ENCODE measurements at places on chromosomes 11 and 22. TPM values are rescaled to one million over a fixed set of nuclear protein-coding genes. Genes with fewer than 3 reads are reported as not detected.

- DNase-seq, result no peak
Measured at GRCh38 chr11:118673361-118674081, 5.9 kb downstream of the TREH start.

DNA sequence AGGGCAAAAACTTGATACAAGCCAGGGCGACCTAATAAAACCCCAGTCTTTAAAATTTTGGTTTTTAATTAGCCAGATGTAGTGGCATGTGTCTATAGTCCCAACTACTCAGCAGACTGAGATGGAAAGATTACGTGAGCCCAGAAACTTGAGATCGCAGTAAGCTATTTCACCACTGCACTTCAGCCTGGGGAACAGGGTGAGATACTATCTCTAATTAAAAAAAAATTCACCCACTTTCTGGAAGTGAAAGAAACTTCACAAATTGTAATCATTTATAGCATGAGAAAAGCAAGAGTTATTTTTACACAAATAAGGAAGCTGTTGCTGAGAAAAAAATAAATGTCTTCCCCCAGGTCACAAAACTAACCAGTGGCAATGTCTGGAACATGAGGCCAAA lies 882 bp upstream of the GLYATL2 start:
- no peak for DNase-seq

The FAM180B gene
- polyA plus RNA-seq, result not detected

The GLYATL2 gene
- polyA plus RNA-seq, result 1.2 TPM

DNA sequence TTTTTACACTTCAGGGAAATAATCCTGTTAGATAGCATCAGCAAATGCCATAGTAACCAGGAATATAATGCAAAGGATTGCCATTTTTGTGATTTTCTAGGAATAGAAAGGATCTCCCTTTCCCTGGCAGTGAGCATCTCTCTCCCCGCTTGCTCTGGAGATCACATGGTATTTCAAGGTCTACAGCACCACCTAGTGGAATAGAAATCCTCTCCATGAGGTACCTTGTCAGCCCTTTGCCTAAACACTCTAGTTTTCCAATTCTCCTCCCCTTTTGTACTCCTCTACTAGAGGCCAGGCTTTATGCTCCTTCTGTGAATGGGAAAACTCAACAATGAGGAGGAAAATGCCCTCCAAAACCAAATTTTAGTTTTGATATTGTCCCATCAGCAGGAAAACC lies 78.4 kb downstream of the XRRA1 start:
- DNase-seq, result peak; percentile 35

The ATXN10 gene
- 331 TPM for polyA plus RNA-seq

DNA sequence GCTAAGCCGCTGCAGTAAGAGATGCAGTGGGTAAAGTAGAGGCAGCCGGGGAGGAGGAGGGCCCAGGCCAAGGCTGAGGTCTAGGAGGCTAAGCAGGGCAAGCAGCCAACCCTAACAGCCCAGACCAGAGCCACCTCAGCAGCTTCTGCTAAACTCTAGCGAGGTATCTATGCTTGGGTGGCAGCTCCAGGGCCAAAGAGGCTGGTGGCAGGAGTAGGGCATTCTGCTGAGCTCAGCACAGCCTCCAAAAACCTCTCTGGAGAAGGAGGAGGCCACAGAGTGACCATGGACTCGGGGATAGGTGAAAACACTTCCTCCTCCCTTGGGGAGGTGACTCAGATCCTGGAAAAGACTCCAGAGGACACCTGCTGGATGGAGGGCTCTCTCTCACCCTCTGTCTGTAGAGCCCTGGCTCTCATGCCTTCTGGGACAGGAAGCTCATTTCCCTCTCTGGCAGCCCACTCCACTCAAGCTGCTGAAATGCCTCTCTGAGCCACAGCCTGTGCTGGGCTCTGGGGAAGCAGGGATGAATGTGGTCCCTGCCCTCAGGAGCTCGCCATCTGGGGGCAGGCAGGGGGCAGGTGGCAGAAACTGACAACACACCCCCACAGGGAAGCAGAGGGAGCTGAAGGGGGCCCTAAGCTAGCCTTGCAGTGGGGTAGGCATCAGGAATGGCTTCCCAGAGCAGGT lies 16.5 kb upstream of the TPBGL start:
- no peak for DNase-seq

DNA sequence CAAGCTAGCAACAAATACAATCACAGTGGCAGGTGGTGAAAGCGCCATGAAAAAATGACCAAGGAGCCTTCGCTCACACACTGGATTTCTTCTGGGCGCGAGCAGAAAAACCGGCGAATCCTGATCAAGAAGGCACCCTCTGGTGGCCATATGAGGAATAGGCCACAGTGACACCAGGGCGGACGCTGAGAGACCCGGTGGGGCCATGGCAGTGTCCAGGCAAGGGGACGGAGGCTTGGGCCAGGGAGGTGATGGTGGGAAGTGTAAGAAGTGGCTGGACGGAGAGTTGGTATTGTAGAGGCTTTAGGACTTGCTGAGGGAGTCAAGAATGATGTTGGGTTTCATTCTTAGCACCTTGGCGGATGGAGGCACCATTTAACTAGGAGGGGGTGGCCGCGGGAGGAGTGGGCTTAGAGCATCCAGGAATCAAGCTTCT lies 16.9 kb upstream of the RAC2 start:
- peak; percentile 56 for DNase-seq

The NUP50 gene
- polyA plus RNA-seq, result 17.4 TPM

The SLCO2B1 gene
- not detected for polyA plus RNA-seq

DNA sequence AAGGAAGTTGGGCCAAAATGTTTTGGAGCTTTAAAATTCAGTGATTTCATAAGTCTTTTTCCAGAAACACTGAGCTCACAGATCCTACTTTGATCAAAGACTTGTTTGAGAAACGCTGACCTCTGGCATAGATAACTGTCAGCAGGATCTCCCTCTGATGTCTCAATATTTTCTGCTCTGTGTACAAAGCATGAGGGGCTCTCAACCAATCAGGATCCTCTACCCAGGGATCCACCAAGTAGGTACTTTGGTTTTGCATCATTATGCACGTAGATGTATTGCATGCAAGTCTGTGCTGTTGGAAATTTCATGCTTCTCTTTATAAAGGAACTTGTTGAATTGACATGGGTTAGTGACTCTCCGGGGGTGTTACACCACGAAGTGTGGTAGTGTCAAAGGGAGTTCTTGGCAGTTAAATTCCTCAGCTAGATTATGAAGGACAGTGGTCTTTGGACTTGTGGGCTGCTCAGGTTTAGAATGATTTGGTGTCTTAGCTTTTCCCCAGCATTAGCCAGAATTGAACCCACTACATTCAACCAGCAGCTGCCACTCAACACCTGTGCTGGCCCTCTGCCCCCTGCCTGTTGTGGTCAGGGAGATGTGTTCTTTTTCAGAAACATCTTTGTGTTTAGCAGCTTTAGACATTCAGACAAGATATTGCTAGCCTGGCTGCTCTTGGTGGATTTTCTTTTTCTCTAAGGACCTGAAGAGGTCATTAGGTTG lies 1.7 kb upstream of the DIXDC1 start:
- peak; percentile 60 for DNase-seq

GRCh38 chr11:128146926-128147605 lies 440.3 kb downstream of the ETS1 start:
- peak; percentile 5 for DNase-seq

DNA sequence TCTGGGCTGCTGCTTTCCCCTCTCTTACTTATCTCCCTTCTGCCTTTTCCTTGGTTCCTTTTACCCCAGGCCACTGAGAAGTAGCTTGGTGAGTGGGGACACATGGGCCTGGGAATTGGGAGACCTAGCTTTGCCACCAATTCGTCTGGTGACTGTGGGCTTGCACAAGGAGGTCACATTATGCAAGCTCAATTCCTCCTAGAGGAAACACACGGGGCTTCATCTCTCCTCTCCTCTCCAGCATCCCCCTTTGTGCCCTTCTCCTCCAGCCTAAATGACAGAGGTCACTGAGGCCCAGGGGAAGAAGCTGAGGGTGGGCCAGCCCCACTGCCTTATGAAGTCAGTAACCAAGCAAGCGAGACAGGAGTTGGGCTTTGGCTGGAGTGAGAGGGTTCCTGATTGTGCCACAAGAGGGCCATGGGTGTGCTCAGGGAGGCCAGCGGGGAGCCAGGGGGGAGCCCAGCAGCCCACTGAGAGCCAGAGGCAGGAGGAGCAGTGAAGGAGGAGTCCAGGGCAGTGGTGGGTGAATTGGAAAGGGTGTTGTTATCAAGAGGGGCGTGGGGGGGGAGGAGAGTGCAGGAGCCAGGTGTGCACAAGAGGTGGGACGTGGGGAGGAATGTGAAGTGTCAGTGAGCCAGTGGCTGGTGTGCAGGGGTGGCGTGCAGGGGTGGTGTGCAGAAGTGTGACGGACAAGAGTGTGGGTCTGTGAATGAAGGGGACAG lies 2.0 kb downstream of the CLCF1 start:
- peak; percentile 43 for DNase-seq

The CD6 gene
- polyA plus RNA-seq, result not detected

The ATF4 gene
- polyA plus RNA-seq, result 412 TPM

GRCh38 chr11:131064373-131064991 lies 148.2 kb upstream of the SNX19 start:
- DNase-seq, result peak; percentile 69

The KRTAP5-10 gene
- not detected for polyA plus RNA-seq

The P2RX6 gene
- 0.84 TPM for polyA plus RNA-seq

The TCN2 gene
- 12.0 TPM for polyA plus RNA-seq

DNA sequence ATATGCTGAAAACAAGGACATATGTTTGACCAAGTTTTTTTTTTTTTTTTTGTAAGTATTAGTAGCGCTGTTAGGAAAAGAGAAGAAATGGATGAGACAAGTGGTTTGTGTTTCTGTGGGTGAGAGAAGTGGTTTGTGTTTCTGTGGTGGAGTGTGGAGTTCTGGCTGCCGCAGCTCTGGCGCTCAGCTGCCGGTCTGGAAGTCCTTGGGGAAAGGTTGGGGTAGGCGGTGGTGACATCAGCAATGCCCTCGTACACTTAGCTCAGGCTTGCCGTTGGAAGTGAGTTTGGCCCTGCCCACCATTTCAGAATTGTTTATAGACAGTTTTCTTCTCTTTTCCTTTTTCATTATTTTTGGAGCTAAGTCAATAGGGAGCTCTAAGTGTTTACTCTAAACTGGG lies 116.6 kb downstream of the TBC1D22A start:
- peak; percentile 73 for DNase-seq

The ARHGEF17 gene
- 26.5 TPM for polyA plus RNA-seq

DNA sequence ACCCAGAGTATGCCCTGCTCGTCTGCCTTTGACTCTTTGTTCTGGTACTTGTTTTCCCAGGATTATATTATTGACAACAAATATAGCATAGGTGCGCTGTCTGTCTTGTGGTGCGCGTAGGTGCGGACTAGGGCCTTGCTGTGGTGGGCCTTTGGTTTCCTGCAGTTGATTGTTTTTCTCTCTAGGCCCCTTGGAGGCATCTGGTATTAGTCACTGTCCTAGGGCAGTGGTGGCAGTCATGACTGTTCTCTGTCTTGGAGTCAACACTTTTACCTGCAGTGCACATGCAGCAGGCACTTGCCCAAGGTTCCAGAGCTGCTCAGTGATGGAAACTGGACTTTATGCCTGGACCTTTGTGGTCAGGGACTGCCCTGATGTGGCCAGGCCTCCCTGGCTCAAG lies 18.6 kb downstream of the PPP6R2 start:
- DNase-seq, result no peak

DNA sequence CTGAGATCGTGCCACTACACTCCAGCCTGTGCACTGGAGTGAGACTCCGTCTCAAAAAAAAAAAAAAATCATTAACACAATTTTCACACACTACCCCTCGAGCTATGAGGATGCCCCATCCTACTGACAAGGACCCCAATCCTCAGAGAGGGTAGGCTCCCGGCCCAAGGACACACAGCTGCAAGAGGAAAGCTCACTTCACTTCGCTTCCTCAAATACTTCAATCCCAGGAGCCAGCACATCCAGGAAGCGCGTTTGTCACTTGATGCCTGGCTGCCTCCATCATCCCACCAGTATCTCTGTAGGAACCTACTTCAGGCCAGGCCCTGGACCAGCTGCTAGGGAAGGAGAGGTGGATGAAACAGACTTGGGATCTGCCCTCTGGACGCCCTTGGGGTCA lies 144.0 kb downstream of the CRYBB2 start:
- no peak for DNase-seq

The KRTAP5-11 gene
- polyA plus RNA-seq, result not detected

DNA sequence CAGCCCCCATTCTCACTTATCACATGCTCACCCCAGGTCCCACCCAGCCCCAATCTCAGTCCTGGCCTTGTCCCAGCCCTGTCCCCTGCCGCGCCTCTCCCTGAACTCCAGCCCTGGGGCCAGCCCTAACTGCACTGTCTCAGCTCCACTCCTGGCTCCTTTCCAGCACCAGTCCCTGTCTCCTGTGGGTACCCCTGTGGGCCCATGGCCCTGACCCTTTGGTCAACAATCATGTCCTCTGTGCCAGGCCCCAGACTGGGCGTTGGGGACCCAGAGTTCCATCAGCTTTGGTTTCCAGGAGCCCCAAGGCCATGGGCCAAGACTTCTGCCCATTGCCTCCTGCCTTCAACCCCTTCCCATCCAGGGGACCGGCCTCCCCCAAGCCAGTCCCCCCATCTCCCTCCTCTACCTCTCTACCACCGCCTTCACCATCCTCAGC lies 757 bp downstream of the SPI1 start:
- no peak for DNase-seq

The MEI1 gene
- 4.3 TPM for polyA plus RNA-seq

- no peak for DNase-seq
Measured at GRCh38 chr11:26326793-26327400, 5.0 kb upstream of the ANO3 start.

- DNase-seq, result no peak
Measured at GRCh38 chr11:44065161-44065661, 859 bp upstream of the ACCS start.

- DNase-seq, result no peak
Measured at GRCh38 chr11:100769617-100770016, 82.5 kb downstream of the ARHGAP42 start.

DNA sequence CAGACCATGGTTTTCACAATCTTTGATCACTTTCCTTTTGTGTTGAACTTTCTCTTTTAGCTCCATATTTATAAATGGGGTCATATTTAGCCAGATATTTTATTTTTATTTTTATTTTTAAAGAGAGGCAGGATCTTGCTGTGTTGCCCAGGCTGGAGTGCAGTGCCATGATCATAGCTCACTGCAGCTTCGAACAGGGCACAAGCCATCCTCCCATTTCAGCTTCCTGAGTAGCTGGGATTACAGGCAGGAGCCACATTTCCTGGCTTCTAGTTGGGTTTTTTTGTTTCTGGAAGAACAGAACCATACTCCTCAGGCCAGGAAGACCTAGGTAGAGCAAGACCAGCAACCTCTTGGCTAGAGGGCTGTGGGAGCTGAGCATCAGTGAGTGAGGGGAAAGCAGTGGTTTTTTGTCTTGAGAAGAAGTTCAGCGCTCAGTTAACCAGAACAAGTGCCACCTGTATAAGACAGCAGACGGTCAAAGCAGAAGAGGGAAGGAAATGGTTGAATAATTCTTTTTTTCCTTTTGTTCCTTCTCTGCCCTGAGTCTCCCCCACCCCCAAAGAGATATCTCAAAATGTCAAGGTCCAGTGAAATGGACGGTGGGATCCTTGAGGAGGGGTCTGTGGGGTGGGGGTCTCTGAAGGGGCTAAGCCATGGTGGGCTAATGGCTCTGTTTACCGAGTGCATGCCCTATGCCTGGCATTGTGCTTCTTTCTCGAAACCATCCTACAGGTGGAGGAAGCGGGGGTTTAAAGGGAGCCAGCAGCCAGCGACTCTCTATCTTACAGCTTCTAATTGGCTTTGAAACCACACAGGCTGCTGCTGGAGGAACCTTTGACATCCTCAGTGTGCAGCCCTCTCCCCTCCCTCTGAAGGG lies 63.0 kb downstream of the PTPRJ start:
- no peak for DNase-seq

Data from fibroblast of lung (primary cell).